Activated naive CD4-positive, alpha-beta T cell treated with anti-CD3 and anti-CD28 coated beads, Interleukin-2, amount 50 U/mL, for 72 hours (primary cell): ENCODE measurements at places on chromosomes 11 and 22.
A peak's percentile ranks its signal among the peaks of the same experiment; 100 is the strongest.

- no peak for DNase-seq
Measured at GRCh38 chr11:40716344-40717130, 742.9 kb downstream of the LRRC4C start.

DNA sequence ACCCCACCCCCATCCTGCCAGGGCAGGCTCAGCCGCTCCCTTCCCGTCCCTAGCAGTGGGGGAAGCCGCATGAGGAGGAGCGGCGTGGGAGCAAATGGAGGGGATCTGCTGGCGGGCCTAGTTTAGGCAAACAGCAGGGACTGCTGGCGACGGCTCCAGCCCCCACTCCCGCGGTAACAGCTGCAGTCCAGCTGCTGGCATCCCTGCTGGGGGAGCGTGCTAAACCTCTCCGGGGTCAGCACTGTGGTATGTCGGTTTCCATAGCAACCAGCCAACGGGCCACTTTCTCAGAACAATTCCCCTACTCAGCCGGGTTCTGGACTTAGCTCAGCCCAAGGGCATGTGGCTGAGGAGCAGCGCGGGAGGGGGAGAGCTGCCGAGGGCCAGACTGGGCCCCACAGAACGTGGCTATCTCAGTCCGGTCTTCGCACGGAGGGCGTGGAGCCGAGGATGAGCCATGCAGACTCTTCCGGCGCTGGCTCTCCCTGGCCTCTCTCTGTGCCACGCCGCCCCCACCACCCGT lies 98.8 kb downstream of the PKNOX2 start:
- no peak for DNase-seq

GRCh38 chr11:73761403-73761945 lies 600 bp upstream of the RAB6A start:
- DNase-seq = peak; percentile 7

DNA sequence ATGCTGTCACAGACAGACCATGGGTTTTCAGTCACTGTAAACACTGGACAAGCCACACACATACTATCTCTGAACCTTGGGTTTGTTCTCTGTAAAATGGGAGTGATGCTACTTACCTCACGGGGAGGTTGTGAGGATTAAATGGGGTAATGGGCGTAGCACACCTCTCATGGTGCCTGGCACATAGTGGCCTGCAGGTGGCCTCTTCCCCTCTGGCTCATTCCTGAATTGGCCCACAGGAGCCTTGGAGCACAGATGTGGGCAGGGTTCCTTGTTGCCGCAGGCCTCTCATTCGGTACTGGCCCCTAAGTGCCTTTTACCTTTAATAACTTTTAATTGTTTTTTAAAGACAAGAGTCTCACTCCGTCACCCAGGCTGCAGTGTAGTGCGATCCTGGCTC lies 11.7 kb downstream of the MICAL2 start:
- no peak for DNase-seq

DNA sequence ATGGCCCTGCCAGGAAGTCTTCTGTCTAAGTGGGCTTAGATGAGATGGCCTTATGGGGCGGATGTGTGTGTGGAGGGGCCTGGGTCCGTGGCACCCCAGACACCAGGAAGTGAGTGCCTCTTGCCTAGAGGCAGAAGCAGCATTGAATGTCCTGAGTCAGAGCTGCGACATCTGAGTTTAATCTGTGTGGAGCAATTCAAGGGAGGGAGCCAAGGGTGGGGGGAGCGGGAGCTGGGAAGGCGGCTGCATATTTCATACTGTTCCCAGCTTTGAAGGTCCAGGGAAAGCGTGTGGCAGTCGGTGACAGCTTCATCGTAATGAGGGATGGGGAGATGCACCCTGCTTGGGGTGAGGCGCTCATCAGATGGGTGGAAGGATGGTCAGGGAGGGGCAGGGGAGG lies 73.5 kb upstream of the THY1 start:
- DNase-seq = no peak

DNA sequence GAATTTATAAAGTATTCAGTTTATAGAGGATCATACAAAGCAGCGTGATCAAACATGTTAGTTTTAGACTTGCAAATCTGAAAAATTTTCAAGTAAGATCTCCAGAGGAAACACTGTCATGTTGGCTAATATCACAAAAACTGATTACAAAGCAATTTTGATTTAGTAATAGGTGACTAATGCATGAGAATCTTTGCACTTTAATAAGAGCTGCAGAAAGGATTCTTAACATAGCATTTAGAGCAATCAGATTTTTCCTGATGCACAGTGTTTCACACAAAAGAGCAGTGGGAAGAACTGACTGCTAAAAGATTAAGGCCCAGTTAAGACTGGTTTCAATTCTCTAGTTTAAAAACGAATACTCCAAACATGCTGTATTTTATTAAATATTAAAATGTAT lies 321.2 kb downstream of the GUCY1A2 start:
- DNase-seq = no peak

- no peak for DNase-seq
Measured at GRCh38 chr11:122421702-122422101, 233.8 kb upstream of the UBASH3B start.

- DNase-seq = no peak
Measured at GRCh38 chr11:113685654-113686359, 20.3 kb downstream of the TMPRSS5 start.

DNA sequence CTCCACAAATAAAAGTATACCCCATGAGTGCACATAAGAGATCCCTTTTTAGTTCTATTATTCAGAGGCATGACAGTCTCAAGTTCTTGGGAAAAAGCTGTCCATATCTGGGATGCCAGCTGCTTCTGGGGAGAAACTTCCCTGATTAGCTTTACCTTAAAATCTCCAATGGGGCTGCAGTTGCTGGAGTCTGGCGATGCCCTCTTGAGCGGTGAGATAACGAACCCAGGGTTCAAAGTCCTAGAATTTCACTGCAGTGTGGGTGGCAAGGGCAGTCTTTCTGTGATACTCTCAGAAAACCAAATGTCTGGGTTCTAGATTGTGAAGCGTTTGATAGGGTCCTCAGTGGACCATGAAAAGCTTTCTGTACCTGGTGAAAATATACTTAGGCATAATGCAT lies 7.4 kb upstream of the PRR33 start:
- DNase-seq = no peak

DNA sequence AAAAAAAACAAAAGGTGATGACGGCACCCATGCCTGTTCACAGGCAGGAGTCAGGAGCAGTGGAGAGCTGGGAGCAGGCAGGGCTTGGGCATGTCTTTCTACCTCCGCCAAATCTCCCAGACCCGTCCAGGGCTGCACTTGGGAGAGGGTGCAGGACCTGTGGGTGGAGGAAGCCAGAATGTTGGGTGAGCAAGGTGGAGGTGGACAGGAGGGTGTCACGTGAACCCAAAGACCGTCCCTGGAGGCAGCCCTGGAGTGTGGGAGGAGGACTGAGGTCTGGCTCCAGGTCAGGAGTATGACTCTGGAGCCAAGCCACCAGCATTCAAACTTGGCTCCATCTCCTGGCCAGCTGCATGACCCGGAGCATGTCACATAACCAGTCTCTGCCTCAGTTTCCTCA lies 26.6 kb upstream of the RELT start:
- no peak for DNase-seq

DNA sequence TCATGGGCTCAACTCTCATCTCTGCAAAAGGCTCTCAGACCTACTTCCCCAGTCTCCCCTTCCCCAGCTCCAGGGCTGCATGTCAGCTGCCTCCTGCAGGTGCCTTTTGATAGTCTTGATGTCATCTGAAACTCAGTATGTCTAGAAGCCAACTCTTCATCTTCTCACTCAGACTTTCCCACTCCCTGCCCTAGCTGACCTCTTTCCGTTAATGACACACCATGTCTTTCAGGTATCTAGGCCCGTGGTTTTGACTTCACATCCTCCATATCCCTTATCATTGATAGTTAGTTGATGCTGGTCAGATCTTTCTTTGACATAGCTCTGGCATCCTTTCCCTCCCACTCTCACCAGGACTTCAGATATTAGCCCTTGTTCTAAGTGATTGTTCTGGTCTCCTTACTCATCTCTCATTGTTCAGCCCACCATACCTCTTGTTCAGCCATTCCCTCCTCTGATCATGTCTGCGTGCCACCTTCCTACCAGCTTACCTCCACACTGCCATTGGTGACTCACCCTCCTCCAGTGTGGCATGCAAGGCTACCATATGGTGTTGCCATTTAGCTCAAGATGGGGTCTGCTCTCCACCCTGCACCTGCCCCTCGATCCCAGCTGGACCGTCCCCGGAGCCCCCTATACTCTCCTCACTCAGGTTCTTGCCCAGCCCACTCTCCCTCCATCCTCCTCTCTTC lies 18.4 kb downstream of the TTC12 start:
- DNase-seq = no peak

DNA sequence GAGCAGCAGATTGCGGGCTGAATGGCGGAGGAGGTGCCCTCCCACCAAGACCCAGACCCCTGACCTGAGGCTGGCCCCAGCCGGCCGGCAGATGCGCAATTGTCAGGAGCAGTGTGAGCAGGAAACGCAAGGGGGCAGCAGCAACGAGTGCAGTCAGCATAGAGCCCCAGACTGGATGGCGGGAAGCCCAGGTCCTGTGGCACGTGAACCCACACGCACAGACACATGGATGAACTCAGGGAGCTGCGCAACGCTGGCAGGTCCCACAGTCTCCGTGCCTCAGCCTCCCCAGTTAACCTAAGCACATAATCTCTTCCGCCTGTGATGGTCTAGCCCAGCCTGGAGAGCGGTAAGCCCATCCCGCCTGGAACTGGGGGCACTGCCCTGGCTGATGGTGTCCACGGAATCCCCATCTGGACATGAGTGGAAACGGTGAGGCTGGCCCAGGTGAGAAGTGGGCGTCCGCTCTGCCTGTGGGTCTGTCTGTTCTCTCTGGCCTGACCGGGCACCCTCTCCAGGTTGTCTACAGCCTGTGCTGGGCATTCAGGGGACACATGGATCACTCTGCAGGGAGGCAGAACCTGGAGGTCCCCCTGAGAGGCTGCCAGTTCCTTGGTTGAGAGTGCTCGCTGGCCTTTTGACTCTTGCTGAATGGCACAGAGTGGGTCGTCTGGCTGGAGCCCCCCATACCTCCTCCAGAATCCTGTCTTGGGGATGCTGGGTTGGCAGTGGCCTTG lies 626 bp upstream of the TBX10 start:
- no peak for DNase-seq

- DNase-seq = no peak
Measured at GRCh38 chr11:12771875-12772274, 97.7 kb downstream of the TEAD1 start.

GRCh38 chr11:10051868-10052586 lies 242.0 kb downstream of the SBF2 start:
- no peak for DNase-seq

- no peak for DNase-seq
Measured at GRCh38 chr11:27205779-27206570, 157.0 kb downstream of the CCDC34 start.

DNA sequence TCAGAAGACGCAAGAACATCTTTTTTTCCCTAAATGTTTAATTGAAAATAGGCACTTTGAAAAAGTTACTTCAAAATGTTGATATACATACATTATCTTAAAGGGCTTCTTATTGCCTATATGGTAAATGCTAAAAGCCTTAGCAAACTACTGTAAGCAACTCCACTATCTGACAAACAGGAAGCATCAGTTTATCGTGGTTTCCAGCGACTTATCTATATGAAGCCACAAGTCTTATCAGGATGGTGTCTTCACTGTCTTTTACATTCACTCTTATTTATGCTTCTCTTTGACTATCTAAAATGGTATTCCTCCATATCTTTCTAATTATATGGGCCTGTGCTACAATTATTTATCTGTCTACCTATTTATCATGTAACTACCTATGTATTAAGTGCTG lies 2091.9 kb downstream of the LRRC4C start:
- DNase-seq = no peak

GRCh38 chr11:124864176-124864891 lies 898 bp upstream of the ROBO3 start:
- DNase-seq = no peak

DNA sequence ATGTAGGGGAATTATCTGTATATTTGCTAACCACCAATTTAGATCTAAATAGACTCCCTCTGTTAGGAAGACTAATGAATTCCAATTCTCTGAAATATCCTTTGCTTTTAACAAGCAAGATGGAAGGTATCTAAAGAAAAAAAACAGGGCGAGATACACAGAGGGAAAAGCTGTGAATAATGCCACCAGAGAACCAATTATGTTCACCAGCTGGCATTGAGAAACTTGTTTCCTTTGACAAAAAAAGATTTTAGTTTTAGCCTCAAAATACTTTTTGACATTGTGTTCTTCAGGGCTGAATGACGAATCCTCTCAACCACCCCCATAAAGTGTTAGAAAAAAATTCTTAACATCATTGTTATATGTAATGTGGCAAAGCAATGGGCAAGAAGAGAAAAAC lies 19.0 kb downstream of the HTR3B start:
- no peak for DNase-seq

- no peak for DNase-seq
Measured at GRCh38 chr11:124514131-124514530, 29.3 kb downstream of the OR8B12 start.

DNA sequence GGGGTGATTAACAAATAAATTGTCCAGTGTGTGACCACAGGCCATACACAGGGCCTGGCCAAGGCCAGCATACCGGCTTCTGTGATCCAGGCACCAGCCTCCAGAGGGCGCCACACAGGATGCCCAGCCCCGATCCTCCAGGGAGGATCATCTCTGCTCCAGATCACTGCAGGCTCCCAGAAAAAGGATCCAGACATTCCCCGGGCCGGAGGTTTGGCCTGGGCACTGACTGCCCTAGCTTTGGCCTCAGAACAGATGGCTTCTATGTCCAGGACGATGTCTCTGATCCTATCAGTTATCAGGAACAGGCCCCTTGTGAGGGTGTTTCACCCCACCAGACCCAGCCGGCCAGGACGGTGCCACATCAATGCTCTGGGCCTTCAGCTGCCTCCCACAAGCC lies 74.5 kb upstream of the LMO1 start:
- DNase-seq = peak; percentile 60

DNA sequence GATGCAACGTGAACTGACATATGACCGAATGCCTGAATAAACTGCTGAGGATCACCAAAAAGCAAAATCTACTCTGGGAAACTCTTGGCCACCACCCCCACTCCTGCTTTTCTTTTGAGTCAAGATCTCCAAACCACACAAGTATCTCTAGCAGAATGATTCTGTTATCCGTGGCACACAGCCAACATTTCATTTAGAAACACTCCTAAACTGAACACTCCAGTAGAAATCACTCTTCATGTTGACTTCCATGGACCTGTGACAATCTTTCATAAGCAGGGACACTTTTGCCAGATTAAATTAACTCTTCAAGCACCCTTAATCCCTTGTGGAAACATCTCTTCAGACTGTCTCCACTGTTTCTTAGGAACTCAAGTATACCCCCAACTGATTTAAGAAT lies 44.4 kb downstream of the VSIG10L2 start:
- peak; percentile 31 for DNase-seq
